ENCODE measurements at places on chromosomes 16 and 17. TPM values are rescaled to one million over a fixed set of nuclear protein-coding genes. Genes with fewer than 3 reads are reported as not detected.

Gene KRT27
- not detected for total RNA-seq

Gene CDT1
- 0.98 TPM for total RNA-seq

Gene CBFA2T3
- total RNA-seq = 25.2 TPM

Gene AKAP1
- 22.2 TPM for total RNA-seq

Gene TEKT1
- total RNA-seq = not detected

Gene ERN1
- 62.9 TPM for total RNA-seq

Gene MCRIP1
- 65.3 TPM for total RNA-seq

Gene CACNG3
- not detected for total RNA-seq

Gene TEKT5
- total RNA-seq = not detected

Gene NOS2
- total RNA-seq = not detected

Gene TMEM204
- 48.7 TPM for total RNA-seq

Gene GTF3C1
- 57.1 TPM for total RNA-seq
